ENCODE measurements at places on chromosomes 2 and 18. TPM values are rescaled to one million over a fixed set of nuclear protein-coding genes. Genes with fewer than 3 reads are reported as not detected.

GRCh38 chr18:36851202-36851590 is 22.3 kb downstream of the KIAA1328 start:
- no peak for DNase-seq

- no peak for DNase-seq
Measured at GRCh38 chr18:22409445-22409844, 8.3 kb downstream of the CTAGE1 start.

GRCh38 chr2:1613731-1614354 is 130.5 kb downstream of the PXDN start:
- DNase-seq, result no peak

- DNase-seq, result no peak
Measured at GRCh38 chr2:134738141-134738870, 19.5 kb upstream of the TMEM163 start.

- DNase-seq, result no peak
Measured at GRCh38 chr2:216149741-216150140, 40.6 kb downstream of the XRCC5 start.

DNA sequence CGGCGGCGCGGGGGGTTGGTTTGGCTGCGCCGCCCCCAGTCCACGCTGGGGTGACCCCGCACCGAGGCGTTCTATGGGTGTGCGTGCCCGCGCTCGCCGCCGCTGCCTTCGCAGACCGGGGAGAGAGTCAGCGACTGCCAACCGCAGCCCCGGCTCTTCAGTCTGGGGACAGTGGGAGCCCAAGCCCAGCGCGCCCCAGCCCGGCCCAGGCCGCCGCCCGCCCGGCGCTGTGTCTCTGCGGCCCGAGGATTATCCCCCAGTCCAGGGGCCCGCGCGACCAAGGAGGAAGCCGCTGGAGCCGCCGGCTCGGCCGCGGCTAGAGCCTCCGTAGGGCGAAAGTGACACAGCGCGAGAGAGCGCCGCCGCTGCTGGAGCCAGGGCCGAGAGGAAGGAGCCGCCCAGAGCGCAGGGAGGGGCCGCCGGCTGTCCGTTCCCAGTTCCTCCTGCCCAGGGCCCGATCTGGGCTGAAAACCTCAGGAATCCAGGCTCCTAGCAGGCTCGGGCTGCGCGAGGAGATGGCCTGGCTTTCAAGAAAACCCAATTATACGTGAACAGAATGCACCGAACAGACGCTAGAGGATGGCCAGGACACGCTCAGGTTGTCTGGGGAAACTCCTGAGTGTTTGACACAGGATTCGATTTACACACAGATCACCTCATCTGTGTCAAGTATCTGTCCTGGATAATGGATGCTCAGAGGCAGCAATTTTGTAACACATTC is 2.4 kb downstream of the CTIF start:
- no peak for DNase-seq

DNA sequence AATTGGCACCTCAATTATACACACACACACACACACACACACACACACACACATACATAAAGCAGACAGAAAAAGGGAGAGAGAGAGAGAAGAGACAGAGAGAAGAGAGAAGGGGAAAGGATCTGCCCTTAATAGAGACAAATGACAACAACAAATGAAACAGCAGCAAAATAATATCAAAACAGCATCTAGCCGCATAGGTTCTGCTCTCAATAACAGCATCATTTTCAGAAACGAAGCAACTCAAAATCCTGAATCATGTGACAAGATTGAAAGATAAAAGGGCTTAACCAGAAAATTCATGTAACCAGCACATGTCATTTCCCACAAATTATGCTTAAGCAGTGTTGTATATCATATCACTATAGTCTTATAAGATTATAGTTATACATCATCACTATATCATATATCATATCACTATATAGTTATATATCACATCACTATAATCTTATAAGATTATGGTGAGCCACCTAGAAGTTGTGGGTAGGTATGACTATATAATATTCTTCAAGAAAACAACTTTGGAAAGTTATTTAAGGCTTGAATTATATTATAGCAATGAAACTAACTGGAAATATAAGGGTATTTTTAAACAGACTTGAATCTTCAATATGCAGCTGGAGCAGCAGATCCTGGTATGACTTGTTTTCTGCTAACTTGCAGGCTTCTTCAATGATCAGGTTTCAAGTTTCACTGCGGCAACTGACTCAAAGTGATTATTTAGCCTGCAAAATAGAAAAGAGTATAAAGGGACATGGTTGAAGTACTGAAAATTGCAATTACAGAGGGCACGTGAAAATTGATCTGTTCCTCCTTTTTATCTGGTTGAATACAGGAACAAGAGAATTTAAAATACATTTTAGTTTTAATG is 16.1 kb upstream of the VPS54 start:
- no peak for DNase-seq

DNA sequence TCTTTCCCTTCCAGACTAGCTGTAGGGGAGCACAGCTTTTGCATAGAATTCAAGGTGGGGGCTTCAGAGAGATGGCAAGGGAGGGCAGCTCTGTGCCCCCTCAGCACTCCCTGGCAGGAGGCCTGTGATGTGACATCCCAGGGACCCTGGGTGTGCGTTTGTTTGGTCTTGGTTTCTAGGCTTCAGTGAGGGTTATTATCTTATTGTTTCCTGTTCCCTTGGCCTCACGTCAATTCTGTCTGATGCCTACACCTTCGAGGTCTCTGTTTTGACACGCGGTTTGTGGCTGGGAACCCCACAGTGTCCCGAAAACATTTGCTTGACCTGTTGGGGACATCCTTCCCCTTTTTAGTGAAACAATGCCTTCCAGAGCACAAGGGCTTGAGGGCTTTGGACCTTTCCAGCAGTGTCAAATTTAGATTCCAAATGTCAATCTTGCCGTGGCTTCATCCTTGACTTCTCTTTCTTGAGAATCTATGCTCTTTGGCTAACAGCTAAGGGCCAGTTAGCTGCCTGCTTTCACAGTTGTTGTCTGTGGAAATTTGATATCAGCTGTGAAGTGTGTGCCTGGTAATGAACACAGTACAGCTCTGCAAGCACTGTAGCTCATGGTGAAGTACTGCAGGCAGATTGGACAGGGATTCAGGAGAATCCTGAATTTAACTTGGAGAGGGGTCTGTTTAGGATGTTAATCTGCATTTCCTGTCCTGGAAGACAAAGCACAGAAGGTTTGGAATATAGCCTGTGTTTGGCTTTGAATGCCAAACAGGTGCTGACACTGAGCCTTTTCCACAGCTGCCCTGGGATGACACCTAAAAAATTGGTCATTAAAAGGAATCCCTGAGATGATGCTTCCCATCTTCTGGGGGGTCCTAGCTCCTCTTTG is 108.2 kb upstream of the CXCR4 start:
- DNase-seq, result no peak

- peak; percentile 92 for DNase-seq
Measured at GRCh38 chr18:59718108-59718463, 20.9 kb upstream of the CCBE1 start.

GRCh38 chr2:65320042-65320725 is 92.6 kb downstream of the ACTR2 start:
- peak; percentile 87 for DNase-seq

GRCh38 chr2:16718576-16719484 is 53.2 kb upstream of the CYRIA start:
- DNase-seq, result no peak

DNA sequence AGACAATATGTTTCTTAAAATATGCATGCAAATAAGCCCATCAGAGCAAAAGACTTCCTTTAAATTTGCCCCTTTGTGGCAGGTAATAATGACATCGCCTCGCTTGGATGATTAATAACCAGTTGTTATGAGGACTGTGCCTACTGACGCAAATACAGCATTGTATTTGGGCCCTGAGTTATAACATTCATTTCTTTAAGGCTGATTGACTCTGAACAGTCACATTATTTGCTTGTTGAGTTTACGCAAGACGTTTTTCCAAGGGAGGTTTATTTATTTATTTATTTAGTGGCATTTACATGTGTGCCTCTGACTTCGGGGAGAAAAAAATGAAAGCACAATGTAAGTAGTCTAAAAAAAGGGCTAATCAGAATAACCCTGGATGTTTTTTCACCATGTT is 88.3 kb downstream of the SLC8A1 start:
- no peak for DNase-seq

GRCh38 chr2:42721898-42722297 is 42.0 kb downstream of the OXER1 start:
- DNase-seq, result no peak

- no peak for DNase-seq
Measured at GRCh38 chr2:31476511-31477180, 62.1 kb upstream of the XDH start.

DNA sequence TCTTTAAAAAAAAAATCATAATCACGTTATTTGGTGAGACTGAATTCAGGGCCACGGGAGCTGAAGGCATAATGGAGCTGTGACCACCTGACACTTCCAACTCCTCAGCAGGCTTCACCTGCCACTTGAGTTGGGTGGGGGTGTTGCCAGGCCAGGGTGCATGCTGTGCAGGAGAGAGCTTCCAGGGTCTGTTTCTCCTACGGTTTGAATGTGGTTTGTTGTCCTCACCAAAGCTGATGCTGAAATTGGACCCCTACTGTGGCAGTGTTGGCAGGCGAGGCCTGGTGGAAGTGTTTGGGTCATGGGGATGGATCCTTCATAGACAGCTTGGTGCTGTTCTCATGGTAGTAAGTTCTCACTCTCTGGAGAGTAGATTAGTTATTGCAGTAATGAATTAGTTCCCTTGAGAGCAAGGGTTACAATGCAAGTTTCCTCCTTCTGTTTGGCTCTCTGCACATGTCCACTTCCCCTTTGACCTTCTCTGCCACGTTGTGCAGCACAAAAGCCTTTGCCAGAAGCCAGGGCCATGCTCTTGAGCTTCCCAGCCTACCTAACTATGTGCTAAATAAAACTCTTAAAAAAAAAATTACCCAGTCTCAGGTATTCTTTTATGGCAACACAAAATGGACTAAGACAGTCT is 38.3 kb upstream of the ANKRD44 start:
- no peak for DNase-seq

DNA sequence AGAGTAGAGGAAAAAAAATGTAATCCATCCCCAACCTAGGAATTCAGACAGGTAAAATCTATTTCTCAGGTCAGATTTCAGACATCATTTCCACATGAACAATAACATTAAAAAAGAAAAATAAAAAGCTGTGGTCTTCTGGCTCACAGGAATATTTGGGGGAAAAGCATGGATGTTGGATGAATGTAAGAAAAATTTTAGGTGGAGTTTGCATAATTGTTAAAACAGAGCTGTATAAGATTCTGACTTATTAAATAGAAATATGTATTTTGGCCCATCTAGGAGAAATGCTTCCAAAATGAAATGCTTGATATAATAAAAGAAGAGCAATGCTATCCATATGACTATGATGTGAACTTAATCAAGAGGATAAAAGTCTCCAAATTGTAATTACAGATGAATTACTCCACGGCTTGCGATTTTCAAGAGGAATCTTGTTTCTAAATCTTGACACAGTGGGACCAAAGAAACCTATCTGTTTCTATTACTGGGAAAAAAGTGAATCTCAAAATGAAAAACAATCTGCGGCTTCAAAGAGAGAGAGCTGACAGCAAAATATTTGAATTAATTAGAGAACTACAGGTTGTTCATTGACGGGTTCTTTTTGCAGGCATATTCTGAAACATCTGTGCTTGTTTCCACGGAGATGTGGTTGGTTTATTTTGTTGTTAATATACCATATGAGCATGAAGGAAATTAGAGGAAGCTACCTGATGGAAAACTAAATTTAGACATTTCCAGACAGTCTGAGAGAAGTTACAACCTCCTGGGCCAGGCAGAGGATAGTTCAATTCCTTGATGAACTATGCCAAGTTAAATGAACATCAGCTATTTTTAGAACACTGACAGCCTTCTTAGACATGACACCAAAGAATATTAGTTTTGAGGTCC is 468.7 kb downstream of the PID1 start:
- no peak for DNase-seq

DNA sequence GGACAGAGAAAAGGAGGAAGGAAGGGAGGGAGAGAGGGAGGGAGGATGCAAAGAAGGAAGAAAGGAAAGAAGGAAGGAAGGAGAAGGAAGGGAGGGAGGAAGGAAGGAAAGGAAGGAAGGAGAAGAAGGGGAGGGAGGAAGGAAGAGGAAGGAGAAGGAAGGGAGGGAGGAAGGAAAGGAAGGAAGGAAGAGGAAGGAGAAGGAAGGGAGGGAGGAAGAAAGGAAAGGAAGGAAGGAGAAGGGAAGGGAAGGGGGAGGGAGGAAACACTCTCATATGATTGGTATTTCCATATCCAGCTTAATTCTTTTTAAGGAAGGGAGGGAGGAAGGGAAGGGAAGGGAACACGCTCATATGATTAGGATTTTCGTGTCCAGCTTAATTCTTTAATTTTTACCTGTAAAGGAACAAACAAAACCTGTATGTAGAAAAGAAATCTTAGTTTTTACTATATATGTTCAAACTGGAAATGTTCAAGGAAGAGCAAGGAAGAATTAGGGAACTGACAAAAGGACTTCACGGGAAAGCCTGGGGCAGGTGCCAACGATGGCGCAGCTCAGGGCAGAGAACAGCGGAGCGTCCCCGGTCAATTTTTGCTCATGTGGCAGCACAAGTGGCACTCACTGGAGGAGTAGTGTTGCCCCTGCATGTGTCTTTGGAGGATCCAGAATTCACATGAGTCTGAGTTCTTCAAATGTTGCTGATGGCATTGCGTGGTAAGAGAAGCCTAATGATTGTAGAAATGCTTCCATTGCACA is 228.6 kb downstream of the ZNF516 start:
- no peak for DNase-seq

DNA sequence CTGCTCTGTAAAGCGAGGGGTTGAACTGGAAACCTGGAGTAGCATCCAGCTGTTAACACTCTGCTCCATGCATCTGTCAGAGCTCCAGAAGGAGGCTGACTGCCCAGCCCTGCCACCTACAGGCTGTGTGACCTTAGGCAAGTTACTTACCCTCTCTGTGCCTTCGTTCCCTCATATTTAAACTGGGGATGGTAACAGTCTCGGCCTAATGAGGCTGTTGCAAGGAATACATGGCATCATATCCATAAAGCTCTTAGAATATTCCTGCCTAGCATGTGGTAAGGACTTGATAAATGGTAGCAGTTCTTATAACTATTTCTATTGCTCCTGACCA is 80.6 kb downstream of the LRRFIP1 start:
- no peak for DNase-seq

DNA sequence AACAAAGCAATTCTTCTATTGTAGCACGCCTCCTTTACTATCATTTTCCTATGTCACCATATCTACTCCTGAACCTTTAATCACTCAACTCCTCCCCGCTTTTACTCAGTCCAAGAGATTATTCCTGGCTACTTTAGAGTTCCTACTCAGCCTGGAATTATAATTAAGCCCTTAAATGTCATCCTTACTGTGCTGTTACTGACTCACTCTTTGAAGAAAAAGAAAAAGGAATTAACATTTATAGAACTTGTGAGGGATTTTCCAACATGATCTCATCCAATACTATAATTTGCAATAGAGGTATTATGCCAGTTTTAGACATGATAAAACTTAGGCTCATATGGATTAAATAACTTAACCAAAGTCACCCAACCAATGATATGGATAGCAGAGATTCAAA is 61.7 kb downstream of the CCDC88A start:
- DNase-seq, result no peak

- no peak for DNase-seq
Measured at GRCh38 chr2:883260-883802, 67.3 kb upstream of the SNTG2 start.

The PJVK gene
- polyA plus RNA-seq, result 1.5 TPM

The REG3A gene
- not detected for polyA plus RNA-seq

The ASXL3 gene
- not detected for polyA plus RNA-seq

The VAMP5 gene
- polyA plus RNA-seq, result 143 TPM

The GNAL gene
- 0.43 TPM for polyA plus RNA-seq

The ABCG8 gene
- not detected for polyA plus RNA-seq

The UGT1A8 gene
- not detected for polyA plus RNA-seq

The PLCL1 gene
- polyA plus RNA-seq, result 0.21 TPM

The GPBAR1 gene
- not detected for polyA plus RNA-seq

The TNS1 gene
- 35.6 TPM for polyA plus RNA-seq
